ENCODE measurements at places on chromosomes 11 and 22.
A peak's percentile ranks its signal among the peaks of the same experiment; 100 is the strongest.

DNA sequence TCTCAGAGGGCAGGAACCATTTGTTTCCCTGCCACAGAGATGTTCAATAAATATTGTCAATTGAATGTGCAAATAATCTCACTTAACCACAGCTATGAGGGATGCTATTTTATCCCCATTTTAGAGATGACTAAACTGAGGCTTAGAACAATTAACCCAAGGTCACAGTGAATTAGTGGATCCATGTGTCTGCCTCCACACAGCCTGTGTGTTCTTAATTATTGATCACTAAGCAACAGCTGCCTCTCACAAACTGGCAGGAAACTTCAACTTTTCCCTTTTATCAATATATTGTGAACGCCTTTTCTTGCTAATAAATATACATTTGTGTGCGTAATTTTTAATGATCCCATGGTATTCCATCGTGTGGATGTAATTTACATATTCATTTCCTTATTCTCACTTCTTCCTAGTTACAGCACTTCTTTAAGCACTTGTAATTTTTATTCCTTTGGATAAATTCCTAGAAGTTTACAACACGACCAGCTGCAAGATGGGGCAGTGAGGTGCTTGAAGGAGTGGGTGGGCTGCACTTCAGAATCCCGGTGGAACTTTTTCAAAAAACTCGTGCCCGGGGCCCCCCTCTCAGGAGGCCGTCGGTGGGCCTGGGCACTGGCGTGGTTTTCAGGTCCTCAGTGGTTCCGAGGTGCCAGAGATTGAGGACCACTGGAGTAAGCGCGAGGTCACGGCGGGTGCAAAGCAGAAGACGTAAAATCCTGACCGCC is 915 bp upstream of the SREBF2 start:
- peak; percentile 26 for DNase-seq

GRCh38 chr11:31884080-31884479 is 73.0 kb upstream of the PAX6 start:
- no peak for DNase-seq

- no peak for DNase-seq
Observed at GRCh38 chr11:13486926-13487660, 8.7 kb downstream of the PTH start.

DNA sequence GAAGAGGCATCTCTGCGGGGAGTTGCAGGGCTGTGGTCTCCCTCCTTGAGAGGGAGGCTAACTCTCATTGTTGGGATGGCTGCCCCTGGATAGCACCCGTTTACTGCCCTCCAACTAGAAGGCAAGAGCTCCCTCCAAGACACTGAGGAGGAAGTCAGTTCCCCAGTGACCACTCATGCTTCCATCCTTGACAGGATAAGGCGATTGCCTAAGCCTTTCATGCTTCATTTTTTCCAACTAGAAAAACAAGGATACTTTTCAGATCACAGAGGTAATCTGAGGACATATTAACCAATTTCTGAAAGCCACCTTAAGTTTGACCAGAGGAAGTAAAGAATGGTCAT is 186.6 kb downstream of the MAML2 start:
- no peak for DNase-seq

DNA sequence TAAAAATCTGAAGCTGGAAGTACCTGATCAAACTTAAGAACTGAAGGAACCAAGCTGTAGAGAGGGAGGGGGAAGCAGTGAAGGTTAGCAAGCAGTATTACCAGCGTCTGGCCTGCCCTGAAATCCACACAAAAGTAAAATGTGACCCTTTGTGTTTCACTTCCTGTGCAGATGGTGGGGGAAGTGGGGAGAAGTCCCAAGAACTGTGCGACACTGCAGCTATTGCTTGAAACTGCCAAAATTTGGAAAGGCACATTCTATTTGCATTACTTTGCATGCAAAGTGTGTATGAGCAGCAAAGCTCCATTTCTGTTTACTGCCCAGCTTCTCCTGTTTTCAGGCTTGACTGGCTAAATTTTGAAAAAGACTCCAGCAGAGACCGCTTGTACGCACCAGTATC is 72.1 kb upstream of the BMAL1 start:
- no peak for DNase-seq

- no peak for DNase-seq
Observed at GRCh38 chr22:23033116-23033905, 37.0 kb upstream of the GNAZ start.

- DNase-seq = peak; percentile 87
Observed at GRCh38 chr11:92424281-92424680, 199.7 kb downstream of the FAT3 start.

DNA sequence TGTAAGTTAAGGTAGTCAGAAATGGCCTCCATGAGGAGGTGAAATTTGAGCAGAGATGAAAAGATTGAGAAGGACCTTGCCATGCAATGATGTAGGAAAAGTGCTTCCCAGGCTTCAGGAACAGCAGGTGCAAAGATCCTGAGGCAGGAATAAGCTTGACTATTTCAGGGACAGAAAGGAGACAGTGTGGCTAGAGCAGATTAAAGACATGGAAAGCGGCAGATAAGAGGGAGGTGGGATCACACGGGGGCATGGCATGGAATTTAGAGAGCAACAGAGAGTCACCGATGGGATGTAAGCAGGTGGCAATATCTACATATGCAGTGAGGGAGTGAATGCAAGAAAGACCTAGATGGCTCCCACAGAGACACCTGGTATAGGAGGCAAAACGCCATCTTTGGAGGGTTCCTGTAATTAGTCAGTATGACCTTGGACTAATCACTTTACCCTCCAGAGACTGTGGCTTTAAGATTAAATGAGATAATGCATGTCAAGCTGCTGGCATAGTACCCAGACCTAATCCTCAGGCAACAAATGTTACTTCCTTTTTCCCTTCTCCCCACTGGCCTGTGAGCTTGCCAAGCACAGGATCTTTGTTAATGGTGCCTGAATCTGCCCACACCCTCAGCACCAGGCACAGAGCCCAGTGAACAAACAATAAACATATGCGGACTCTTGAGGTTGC is 24.6 kb upstream of the ACER3 start:
- DNase-seq = peak; percentile 61

- peak; percentile 64 for DNase-seq
Observed at GRCh38 chr22:49838771-49839717, 11.4 kb upstream of the BRD1 start.

DNA sequence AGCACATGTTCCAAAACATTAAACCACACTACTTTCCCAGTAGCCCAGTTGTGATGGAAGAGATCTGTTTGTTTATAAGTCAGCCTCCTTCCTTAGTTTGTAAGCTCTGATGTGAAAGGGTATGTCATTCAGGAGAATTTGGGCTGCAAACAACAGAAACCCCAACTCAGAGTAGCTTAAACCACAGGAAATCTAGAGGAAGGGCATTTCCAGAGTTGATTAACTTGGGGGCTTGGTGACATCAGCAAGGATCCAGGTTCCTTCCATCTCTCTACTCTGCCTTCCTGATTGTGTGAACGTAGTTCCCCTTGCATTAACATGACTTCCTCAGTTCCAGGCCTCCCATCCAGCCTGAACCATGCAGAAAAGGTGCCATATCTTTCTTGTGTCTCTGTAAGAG is 6.5 kb upstream of the FJX1 start:
- no peak for DNase-seq

GRCh38 chr11:75925785-75926164 is 110.8 kb downstream of the UVRAG start:
- DNase-seq = peak; percentile 56

GRCh38 chr22:48734961-48735360 is 1092.7 kb downstream of the BRD1 start:
- DNase-seq = no peak

- no peak for DNase-seq
Observed at GRCh38 chr11:45513821-45514340, 151.5 kb downstream of the CHST1 start.

- DNase-seq = no peak
Observed at GRCh38 chr11:44915621-44916020, 35.1 kb downstream of the TP53I11 start.

DNA sequence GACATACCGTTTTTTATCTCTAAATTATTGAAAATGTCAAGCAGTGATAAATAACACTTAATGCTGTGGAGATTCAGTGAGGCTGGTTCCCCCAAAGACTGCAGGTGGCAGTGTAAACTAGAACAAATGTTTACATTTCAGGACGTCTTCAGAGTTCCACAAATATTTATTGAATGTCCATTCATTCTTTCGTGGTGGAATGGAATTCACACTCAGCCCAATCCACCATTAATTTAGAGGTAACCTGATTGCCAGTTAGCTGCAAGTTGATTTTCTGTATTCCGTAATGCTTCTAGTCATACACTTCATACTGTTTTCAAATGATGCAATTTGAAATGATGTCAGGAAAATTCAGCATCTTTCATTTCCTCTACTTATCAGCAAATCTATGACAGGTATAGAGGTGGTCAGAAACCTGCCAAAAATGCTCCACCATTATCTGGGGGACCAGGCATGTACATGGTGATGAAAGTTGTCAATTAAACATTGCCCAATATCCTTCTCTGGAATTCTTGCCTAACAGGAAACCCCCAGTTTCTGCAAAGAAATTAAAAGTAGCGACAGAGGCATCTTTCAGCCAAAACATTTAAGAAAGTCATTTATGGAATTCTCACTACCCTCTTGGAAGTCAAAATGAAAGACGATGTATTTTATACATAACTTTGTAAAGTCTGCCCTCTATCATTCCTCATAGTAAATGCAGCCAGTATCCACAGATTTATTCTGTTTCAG is 94.3 kb upstream of the BMAL1 start:
- DNase-seq = peak; percentile 79

- DNase-seq = no peak
Observed at GRCh38 chr11:98600786-98601773, 419.7 kb upstream of the CNTN5 start.

- peak; percentile 42 for DNase-seq
Observed at GRCh38 chr11:128697645-128698174, 3.8 kb downstream of the FLI1 start.

- no peak for DNase-seq
Observed at GRCh38 chr11:44000731-44001130, 47.0 kb upstream of the ACCSL start.

- peak; percentile 26 for DNase-seq
Observed at GRCh38 chr11:107898270-107898669, 30.0 kb upstream of the RAB39A start.

DNA sequence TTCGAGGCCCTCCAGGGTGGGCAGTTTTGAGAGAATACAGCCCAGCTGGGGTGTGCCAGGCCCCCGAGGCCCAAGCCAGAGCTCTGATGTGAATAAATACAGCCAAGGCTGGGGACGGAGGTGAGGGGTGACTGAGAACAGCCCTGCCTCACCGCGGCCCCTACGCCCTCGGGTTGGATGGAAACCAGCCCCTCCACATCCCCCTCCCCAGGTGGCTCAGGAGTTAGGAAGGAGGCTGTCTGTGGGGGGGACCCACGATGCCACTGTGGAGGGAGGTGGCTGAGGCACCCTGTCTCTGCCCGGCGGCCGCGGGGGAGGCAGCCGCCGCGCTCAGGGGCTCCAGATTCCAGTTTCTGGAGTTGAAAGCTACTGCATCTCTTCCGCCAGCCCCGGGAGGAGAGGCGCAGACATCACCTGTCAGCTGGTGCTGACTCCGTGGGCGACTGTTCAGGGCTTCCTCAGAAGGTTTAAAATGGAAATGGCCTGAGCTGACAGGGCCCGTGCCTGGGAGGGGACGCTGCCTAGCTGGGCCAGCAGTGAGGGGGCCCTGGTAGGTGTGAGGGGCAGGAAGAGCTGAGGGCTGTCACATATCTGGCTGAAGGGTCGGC is 1.4 kb downstream of the FLRT1 start:
- no peak for DNase-seq

- DNase-seq = no peak
Observed at GRCh38 chr11:126658306-126659056, 303.0 kb downstream of the ST3GAL4 start.

DNA sequence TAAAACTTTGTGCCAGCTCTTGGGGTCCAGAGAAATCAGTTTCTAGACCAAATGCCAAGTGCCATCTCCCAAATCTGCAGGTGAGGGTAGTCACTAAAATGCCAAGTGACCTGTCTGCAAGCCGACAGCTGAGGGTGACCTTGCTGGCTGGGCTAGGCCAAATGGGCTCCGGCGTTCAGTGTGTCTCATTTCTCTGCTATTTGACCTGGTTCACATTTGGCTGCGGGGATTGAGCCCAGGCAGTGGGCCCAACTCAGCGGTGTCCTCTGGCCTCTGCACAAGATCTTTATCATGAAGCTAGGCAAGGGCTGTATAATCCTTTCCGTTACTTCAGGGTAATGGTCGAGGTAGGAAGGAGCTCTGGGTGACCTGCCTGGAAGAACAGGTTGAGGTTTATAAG is 87.5 kb downstream of the SNX19 start:
- DNase-seq = peak; percentile 29

DNA sequence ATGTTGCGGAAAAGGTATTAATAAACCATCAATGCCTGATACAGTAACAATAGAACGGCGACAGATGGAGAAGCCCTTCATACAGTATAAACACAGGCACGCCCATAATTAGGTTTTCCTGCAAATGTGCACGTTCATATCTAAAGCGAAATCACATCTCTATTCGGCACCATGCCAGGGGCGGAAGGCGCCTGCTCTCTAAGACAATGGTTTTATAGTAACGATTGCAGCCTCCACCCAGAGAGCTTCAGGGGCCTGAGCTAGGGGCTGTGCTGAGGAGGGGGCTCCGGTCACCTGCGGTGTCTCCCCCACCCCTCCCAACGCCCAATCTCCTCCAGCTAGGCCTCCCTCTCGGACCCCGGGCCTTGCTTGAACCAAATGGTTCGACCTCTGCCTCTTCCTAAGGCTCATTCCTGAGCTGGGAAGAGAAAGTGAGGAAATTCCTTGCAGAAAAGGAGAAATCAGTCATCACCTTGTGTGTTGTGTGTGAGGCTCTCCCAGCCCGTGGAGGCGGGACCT is 9.6 kb downstream of the KRTAP5-5 start:
- no peak for DNase-seq

Measured in astrocyte (in vitro differentiated cells and primary cell).